ENCODE measurements at places on chromosomes 6 and 20.

DNA sequence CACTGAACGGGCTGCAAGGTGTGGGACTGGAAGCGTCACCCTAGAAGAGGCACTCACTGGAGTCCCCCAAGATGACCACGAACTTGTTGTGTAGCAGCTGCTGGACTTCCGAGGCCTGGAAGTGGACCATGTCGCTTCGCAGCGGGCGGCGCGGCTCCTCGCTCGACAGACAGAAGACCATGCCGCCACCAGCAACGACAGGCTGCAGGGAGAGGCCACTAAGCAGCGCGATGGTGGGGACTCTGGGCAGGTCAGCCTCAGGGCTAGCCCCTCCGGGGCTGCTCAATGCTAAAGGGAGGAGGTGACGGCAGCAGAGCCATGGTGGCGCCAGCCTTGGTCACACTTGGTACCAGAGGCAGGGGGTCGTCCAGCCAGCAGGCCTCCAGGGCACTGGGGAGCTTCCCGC, 720 bp downstream of the PCED1A start:
- no peak for DNase-seq

DNA sequence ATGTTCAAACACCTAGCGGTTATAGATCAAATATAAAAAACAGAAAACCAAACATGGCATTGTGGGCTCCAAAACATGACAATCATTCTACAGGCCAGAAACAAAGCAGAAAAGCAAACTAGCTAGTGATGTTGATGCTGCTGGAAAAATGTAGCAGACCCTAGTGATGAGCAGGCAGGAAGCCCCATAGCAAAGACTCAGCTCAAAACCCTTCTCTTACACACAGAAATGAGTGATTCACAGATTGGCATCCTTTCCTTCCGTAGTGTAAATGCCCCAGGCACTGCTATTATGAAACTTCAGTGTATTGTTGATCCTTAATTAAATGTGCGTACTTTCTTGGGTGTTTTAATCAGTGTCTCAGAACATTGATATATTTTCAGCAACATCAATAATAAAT, 425.1 kb downstream of the UTRN start:
- no peak for DNase-seq

DNA sequence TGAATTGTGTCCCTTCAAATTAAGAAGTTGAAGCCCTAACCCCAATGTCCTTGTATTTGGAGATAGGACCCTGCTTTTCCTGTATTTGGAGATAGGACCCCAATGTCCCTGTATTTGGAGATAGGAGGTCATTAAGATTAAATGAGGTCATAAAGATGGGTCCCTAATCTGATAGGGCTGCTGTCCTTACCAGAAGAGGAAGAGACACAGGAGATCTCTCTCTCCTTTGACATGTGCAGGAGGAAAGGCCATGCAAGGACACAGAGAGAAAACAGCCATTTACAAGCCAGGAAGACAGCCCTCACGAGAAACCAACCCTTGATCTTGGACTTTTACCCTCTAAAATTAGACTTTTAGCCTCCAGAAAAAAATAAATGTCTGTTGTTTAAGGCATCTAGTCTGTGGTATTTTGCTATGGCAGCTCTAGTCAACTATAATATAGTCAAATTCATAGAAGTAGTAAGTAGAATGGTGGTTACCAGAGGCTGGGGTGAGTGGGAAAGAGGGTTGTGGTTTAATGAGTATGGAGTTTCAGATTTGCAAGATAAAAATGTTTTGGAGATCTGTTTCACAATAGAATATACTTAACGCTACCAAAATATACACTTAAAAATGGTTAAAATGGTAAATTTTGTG, 59.3 kb downstream of the UBE3D start:
- no peak for DNase-seq

DNA sequence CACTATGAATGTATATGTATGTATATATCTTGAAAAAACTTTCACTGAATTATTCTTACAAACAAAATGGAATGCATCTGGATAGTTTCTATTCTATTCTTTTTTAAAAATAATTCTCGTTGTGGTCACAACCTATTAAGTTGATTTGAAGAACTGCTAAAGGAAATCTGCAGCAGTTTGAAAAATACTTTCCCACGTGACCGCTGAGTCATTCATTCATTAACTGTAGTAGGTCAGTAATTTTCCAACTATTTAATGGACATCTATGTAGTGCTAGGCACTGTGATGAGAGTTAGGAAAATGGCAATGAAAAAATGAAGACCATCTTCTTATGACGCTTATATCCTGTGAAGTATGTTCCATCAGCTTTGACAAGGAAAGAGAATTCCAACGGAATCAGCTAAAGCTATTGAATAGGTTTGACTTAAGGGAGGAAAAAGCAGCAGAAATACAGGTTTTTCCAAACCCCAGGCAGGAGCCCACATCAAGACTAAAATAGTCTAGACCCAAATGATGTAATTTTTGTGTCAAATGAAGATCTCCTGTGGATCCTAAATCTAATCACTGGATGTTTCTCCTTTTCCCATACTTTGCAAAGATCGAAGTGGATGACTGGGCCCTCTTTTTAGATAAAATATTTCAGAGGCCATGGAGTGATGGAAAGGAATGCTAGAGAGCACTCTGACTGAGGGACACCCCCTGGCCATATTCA, 4.1 kb upstream of the EFHC1 start:
- DNase-seq = no peak

DNA sequence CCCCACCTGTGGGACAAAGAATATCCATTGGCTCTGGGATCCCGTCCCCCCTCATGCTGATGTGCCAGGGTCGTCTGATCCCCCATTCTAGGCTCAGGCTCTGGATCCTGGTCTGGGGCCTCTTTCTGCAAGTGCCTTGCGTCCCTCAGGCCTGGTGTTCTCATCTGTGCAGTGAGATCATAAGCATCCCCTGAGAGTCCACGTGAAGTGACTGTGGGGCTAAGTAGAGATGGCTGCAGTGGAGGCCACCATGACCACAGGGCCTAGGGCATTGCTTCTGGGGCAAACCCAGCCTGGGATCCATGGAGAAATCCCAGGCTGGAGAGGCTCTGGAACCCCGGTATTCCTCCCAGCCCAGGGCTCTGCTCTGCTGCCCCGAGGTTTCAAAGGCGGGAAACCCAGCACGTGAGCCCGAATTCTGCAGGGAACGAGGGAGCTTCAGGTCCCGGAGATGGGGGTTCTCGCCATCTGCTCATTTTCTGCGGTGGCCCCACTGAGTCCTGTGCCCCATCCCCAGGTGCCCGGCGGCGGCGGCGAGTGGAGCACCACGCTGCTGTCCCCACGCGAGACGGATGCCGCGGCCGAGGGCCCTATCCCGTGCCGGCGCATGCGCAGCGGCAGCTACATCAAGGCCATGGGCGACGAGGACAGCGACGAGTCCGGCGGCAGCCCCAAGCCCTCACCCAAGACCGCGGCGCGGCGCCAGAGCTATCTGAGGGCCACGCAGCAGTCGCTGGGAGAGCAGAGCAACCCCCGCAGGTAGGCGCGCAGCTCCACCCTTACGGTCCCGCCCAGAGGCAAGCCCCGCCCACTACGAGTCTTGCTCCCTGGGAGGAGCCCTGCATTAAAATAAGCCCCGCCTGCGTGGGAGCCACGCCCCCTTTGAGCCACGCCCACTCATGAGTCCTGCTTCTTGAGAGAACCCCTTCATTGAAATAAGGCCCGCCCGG, 105.5 kb upstream of the MYL9 start:
- peak; percentile 87 for DNase-seq

GRCh38 chr6:43942011-43942442, 172.0 kb downstream of the VEGFA start:
- DNase-seq = no peak

DNA sequence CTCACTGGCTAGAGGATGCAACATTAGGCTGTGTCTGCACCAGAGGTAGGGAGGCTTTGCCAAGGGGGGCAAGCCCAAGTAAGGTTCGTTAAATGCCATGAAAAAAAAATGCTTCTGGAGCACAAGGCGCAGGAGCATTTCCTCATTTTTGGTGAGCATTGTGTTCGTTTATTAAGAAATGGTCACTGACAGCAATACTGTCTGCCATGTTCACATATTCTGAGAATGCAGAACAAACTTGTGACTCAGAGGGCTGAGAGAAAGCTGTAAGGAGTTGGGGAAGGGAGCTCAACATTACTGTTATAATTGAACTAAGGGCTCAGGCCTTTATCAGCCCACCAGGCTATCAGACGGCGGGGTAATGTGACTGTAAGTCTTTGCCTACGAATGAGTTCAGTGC, 465.4 kb upstream of the BTBD3 start:
- DNase-seq = no peak

DNA sequence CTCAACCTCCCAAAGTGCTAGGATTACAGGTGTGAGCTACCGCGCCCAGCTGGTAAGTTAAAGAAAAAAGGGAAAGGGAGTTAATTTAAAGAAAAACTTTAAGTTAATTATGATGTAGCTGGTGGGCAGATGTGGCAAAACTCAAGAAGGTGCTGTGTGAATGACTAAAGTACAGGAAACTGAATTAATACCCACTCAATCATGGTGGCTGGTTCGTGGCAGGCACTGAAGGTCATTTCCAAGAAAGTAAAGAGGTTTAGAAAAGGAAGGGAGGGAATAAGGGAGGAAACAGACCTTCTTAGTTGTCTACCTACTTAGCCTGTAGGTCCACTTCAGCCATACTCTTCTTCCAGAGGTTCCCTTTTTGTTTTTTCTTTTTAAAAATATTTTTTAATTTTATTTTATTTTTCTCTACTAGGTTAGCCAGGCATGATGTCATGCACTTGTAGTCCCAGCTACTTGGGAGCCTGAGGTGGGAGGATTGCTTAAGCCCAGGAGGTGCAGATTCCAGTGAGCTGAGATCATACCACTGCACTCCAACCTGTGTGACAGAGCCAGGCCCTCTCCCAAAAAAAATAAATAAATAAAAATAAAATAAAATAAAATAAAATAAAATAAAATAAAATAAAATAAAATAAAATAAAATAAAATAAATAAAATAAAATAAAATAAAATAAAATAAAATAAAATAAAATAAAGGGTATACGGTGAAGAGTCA, 11.9 kb upstream of the TGM3 start:
- DNase-seq = no peak

DNA sequence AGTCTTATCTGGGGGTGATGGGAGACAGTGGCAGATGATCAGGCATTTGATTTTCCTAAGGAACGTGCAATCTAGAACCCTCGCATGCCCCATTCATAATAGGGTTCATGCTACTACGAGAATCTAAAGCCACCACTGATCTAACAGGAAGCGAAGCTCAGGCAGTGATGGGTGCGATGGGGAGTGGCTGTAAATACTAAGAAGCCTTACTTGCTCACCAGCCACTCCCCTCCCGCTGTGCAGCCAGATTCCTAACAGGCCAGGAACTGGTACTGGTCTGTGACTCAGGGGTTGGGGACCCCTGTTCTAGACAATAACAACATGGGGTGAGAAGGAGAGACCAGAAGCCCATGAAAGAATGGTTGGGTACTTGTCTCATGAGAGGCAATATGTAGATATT, 4.5 kb downstream of the TREML4 start:
- no peak for DNase-seq

DNA sequence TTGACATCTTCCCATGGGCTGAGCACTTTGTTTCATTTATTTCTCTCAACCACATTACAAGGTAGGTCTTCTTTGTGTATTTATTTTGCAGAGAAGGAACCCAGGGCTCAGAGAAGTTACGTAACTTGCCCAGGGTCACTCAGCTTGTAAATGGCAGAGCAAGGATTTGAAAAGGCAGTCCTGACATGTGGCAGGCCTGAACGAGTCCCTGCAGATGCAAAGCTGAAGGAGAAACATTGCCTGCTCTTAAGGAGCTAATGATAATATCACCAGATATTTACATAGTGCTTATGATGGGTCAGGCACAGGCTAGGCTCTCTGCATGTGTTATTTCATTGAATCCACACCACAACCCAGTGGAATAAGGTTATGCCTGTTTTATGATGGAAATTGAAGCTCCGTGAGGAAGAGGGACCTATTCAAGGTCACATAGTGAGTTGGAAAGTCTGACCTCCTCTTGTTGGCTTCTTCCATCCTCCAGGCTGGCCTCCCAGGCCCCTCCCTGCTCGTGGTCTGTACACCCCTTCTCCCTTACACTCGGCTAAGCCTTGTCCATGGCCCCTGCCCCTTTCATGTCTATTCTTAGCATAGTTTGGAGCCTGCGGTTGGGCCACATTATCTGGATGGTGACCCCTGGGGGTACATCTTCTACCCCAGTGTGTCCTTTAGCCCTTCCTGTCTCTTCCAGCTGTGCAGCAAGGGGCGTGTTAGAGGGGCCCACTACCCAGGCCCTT, 12.5 kb downstream of the MYH7B start:
- no peak for DNase-seq

GRCh38 chr6:55664591-55665587, 85.9 kb upstream of the HMGCLL1 start:
- DNase-seq = no peak

GRCh38 chr6:112177092-112177491, 77.3 kb downstream of the LAMA4 start:
- DNase-seq = no peak

GRCh38 chr20:10672624-10673127, 1.1 kb downstream of the JAG1 start:
- DNase-seq = peak; percentile 57

- DNase-seq = no peak
Observed at GRCh38 chr6:74642101-74642500, 563.8 kb downstream of the COL12A1 start.

DNA sequence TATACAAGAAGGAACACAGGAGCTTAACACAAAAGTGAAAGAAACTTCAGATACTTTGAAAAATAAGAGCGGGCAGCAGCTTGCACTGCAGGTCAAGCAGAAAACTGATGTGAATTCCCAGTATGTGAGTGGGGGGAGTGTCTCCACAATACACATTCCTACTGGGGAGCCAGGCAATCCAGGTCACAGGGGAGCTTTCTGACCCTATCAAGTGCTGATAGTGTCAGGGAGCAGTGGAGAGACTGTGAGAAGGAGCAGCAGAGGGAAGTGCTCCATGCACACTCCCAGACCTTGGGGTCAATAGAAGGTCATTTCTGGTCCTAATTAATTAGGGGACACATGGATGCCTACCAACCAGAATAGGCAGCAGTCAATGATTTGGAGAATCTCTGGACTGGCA, 59.4 kb downstream of the PDSS2 start:
- no peak for DNase-seq

GRCh38 chr6:392441-393390, 1.2 kb downstream of the IRF4 start:
- DNase-seq = peak; percentile 47

All from activated naive CD4-positive, alpha-beta T cell treated with Interleukin-2 at 50 U/mL for 16 hours (primary cell).